ENCODE measurements at places on chromosomes 11 and 22.

- DNase-seq, result no peak
Observed at GRCh38 chr11:82792319-82792718, 58.7 kb upstream of the FAM181B start.

- peak; percentile 1 for DNase-seq
Observed at GRCh38 chr11:125345421-125346178, 150.5 kb downstream of the FEZ1 start.

DNA sequence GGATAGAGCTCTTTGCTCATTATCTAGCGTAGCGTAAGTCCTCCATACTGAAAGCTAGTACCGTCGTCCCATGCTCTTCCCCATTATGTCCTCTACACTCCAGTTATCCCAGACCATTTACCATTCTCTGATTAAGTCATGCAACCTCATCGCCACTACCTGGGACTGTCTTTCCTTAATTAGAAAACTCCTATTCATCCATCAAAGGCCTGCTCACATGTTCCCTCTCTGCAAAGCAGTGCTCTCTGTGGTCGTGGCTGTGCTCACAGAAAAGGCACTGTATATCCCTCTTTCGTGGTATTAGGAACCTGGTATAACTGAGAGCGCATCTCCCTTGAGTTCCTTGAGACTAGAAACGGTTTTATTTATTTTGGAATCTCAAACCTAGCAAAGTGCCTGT, 253.3 kb downstream of the KIRREL3 start:
- no peak for DNase-seq

DNA sequence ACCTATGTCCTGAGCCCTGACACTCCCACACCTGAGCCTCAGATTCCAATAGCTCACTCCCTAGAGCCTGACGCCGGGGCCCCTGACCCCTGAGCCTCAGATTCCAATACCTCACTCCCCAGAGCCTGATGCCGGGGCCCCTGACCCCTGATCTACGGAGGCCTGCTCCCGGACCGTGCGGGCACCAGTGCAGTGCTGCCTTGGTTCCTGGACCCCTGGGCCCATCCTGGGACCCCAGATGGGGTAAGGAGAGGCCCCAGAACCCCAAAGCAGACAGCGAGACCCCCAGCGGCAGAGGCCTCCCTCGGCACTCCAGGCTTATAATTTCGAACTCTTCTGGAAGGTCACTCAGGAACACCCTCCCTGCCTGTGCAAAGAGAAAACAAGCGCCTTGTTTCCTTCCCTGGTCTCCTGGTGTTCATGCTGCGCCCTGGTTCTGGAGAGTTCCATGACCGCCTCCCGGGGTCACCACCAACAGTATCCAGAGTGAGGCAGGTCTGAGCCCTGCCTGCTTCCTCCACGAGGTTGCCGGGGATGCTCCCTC, 7.5 kb downstream of the SUSD2 start:
- no peak for DNase-seq

DNA sequence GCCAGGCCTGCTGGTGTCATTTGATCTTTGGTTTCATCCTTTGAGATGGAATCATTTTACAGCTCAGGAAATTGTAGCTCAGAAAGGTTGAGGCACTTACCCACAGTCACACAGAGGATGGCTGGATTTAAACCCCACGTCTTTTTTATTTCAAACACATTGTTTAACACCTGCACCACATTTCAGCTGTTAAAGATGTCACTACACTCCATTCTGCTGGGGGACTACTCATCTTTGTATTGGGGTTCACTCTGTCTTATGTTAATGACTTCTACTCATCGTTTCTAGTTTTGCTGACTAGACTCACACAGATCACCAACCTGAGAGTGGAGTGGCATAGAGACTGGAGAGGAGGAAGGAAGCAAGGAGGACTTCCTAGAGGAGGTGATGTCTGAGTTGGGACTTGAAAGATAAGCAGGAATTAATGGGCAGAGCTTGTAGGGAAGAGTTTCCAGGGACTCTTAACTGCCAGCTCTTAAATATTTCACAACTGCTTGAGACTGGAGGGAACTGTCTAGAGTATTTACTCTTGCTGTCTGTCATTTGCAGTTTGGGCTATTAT, 80.0 kb downstream of the TP53I11 start:
- no peak for DNase-seq

- DNase-seq, result no peak
Observed at GRCh38 chr11:37422511-37422910, 824.5 kb upstream of the RAG2 start.

Measured in esophagus squamous epithelium (tissue), 5 donors.